NCI-H1417 (cell line): ENCODE measurements at places on chromosomes 1 and 21.
A peak's percentile ranks its signal among the peaks of the same experiment; 100 is the strongest.

GRCh38 chr1:15963968-15964648, 11.8 kb downstream of the ZBTB17 start:
- no peak for DNase-seq

GRCh38 chr1:91792489-91793071, 93.4 kb downstream of the TGFBR3 start:
- peak; percentile 45 for DNase-seq

GRCh38 chr1:244791061-244791460, 44.4 kb upstream of the COX20 start:
- no peak for DNase-seq

GRCh38 chr1:18109756-18110597, 2.4 kb downstream of the IGSF21 start:
- DNase-seq, result peak; percentile 39

- DNase-seq, result no peak
These were observed 79.0 kb downstream of the SLC45A1 start for GRCh38 chr1:8396786-8397406.

- DNase-seq, result no peak
These were observed 17.3 kb upstream of the DISP3 start for GRCh38 chr1:11461531-11462137.

DNA sequence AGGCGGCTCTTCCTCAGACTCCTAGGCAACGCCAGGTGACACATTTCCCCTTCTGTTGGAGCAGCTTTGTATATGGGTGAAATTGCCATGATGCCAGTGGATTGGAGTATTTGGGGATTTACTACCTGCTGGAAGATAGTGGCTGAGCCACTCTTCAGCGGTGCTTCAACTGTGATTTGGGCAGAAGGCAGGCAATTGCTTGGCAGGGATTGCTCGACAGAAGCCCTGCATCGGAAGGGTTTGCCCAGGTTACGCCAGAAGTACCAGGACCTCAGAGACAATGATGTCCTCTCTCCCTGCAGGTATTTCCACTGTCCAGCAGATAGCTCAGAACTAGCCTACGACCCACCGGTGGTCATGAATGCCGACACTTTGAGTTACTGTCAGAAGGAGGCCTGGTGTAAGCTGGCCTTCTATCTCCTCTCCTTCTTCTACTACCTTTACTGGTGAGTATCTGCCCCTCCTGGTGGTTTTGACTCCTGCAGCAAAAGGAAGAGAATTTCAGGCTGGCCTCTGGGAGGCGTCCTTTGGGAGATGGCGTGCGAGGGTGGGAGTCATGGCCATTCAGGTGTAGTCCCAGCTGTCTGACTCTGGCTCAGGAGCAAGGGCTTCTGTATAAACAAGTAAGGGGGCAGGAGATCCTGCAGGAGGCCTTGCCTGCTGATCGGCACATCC, 118.3 kb downstream of the CNIH3 start:
- no peak for DNase-seq
